ENCODE measurements at places on chromosomes 11 and 22.

DNA sequence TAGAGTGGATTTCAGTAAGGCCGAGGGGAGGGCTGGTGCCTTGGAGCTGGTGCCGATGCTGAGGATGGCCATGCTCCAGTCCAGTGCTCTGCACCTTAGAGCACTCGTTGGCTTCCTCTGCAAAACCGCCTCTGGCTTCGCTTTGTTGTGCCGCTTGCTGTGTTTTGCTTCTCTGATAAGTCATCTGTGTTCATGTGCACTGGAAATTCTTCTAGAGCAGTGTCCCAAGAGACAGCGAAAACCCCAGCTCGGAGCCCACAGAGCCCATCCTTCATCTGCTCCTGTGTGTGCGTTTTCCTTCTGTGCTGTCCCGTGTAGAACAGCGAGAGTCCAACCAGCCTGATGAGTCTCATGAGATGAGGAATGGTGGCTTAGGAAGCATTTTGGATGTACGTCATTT, 12.1 kb downstream of the FAM118A start:
- DNase-seq: no peak

- DNase-seq: no peak
Observed at GRCh38 chr22:26995235-26995634, 337.8 kb downstream of the MIAT start.

DNA sequence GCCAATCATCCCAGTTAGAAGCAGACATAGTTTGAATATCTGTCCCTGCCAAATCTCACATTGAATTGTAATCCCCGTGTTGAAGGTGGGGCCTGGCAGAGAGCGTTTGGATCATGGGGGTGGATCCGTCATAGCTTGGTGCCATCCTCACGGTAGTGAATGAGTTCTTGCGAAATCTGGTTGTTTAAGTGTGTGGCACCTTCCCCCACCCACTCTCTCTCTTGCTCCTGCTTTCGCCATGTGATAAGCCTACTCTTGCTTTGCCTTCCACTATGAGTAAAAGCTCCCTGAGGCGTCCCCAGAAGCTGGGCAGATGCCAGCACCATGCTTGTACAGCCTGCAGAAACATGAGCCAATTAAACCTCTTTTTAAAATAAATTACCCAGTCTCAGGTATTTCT, 5.0 kb upstream of the CCDC81 start:
- no peak for DNase-seq

GRCh38 chr11:92556431-92556830, 331.8 kb downstream of the FAT3 start:
- no peak for DNase-seq

GRCh38 chr11:116053548-116053919, 549.3 kb upstream of the CADM1 start:
- DNase-seq: no peak

- no peak for DNase-seq
Observed at GRCh38 chr11:72222106-72222891, 2.3 kb upstream of the INPPL1 start.

DNA sequence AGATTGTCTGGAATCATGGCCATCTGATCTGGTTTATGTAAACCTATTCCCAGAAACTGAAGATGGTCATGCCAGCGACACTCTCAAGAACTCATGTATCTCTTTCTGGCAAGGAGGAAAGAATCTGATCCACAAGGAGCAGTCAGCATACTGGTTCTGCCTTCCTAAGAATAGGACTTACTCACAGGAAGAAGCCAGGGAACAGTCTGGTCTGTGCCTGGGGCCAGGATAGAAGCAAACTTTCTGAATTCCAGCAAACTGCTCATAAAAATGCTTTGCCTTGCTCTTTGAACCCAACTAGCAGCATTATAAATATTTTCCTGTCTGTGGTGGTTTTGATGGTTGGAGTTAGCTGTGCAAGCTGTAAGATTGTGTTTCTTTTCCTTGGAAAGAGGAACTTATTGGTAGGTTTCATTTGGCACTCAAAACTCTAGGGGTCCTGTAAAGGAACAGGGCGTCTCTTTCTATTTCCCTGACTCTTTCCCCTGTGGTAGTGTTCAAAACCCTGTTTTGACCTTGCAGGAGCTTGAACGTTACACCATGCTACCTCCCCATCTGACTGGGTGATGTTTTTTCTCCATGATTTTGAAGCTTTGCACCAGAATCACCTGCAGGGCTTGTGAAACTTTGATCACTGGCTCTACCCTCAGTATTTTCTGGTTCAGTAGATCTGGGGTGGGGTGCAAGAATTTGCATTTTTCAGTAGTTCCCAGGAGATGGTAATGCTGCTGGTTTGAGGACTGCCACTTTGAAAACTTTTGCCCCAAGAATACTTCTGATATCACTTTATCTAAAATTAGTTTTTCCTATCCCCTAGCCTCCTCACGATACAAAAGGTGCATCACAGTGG, 627.8 kb upstream of the ANO5 start:
- DNase-seq: no peak

DNA sequence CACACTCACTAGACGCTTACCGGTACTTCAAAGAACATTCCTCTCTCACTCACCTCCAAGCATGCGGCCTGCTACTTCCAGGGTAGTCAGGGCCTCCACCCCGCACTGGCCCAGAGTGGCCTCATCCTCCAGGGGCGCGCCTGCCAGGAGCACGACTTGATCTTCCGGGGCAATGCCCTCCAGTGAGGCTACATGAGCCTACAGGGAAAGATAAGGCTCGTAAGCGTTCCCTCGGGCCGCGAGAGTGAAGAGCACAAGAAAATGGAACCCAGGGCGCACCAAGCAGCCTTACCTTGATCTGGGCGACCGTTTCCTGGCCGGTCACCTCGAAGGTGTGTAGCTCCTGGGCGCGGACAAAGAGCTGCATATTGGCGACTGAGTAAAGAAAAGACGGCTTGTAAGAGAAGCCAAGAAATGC, 478 bp downstream of the FAU start:
- no peak for DNase-seq

Data from activated naive CD4-positive, alpha-beta T cell treated with anti-CD3 and anti-CD28 coated beads, Interleukin-2, amount 50 U/mL, for 16 hours (primary cell).